ENCODE measurements at places on chromosomes 16 and 17. TPM values are rescaled to one million over a fixed set of nuclear protein-coding genes. Genes with fewer than 3 reads are reported as not detected.

Gene TMIGD1
- not detected for total RNA-seq

Gene MARCHF10
- total RNA-seq: 0.31 TPM

Gene GAS2L2
- total RNA-seq: 0.31 TPM

Gene SLFN14
- 0.31 TPM for total RNA-seq

Gene PRAC1
- total RNA-seq: not detected

Gene ZNF263
- total RNA-seq: 55.7 TPM

Gene PRCD
- total RNA-seq: 0.94 TPM

Gene GSG1L2
- total RNA-seq: not detected

Gene CACNG5
- total RNA-seq: 0.63 TPM

Data from parietal lobe (tissue), 2 donors.